ENCODE measurements at places on chromosomes 12 and 14.

- DNase-seq = no peak
Measured at GRCh38 chr14:104096751-104097700, 11.5 kb downstream of the ASPG start.

DNA sequence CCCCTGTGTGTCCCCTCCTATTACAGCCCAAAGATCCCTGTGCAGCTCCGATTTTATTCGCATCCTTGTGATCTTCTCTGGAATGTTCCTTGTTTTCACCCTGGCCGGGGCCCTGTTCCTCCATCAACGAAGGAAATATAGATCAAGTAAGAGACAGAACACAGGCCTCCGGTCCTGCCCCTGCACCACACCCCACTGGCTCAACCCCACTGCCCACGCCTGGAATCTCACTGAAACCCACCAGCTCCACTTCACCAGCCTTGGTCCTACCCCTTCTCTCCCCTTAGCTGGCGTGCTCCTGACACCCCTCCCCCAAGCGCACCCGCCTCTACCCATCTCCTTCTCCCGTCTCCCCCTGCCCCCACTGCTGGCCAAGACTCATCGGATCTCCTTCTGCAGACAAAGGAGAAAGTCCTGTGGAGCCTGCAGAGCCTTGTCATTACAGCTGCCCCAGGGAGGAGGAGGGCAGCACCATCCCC, 934 bp upstream of the TAPBPL start:
- DNase-seq = no peak

DNA sequence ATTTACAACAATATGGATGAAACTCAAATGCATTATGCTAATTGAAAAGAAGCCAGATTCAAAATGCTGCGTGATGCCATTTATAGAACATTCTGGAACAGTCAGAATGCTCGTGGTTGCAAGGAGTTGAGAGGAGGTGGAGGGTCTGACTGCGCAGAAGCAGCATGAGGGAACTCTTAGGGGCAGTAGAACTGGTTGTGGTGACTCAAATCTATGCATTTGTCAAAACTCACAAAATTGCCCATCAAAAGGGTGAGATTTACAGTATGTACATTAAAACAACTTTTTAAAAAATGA, 113.7 kb upstream of the PDZRN4 start:
- no peak for DNase-seq

GRCh38 chr12:52054833-52055730, 3.8 kb downstream of the NR4A1 start:
- no peak for DNase-seq

GRCh38 chr14:82421286-82421685, 887.6 kb upstream of the SEL1L start:
- no peak for DNase-seq
